ENCODE measurements at places on chromosomes 2 and 18.

GRCh38 chr2:110100480-110100879 lies 15.1 kb downstream of the MALL start:
- DNase-seq: no peak

DNA sequence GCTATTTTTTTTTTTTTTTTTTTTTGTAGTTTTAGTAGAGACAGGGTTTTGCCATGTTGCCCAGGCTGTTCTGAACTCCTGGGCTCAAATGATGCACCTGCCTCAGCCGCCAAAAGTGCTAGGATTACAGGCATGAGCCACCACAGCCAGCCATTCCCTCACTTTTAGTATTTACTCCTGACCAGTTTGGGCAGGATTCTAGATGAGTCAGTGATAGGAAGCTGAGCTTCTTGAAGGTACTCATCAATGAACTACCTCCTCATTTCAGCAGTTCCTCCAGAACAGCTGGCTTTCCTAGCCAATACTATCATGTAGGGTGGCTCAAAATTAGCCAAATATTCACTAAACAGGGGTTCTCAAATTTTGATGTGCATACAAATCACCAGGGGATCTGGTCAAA lies 57.2 kb downstream of the CYBRD1 start:
- no peak for DNase-seq

GRCh38 chr2:2739231-2739795 lies 408.2 kb upstream of the MYT1L start:
- DNase-seq: no peak

GRCh38 chr2:115163572-115163971 lies 721.1 kb downstream of the DPP10 start:
- no peak for DNase-seq

GRCh38 chr2:102051692-102052277 lies 60.0 kb downstream of the IL1R2 start:
- DNase-seq: no peak

- no peak for DNase-seq
Measured at GRCh38 chr2:118774458-118775133, 72.9 kb downstream of the EN1 start.

- DNase-seq: no peak
Measured at GRCh38 chr2:45699032-45699658, 47.7 kb downstream of the PRKCE start.

GRCh38 chr2:70826696-70827350 lies 6.4 kb upstream of the CLEC4F start:
- DNase-seq: no peak

DNA sequence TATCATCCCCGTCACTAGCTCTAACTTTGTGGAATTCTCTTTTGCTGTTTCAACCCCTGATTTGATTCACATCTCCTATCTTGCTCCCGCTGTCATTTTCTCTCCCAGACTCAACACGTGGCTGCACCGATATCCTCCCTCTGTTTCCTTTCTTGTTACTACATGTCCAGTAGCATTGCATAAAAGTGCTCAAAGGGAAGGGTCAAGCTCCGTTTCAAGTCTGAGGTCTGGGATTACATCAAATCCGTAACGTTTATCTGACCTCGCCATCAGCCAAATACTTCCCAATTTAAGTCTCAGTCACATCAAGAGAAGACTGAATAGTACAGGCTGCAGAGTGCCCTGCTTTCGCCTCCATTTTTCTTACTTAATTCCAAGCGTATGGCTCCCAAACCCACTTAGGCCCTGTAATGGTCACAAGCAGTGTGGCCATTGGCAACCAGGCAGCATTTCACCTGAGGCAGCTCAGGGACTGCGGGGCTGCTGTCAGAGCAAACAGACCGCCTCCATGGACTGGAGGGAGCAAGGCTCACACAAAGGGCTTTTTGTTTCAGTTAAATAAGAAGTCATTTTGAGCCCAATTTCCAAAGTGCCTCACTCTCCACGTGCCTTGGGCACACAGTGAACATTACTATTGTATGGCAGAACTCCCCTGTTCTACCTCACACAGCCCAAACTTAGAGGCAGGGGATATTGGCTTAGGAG lies 217.8 kb downstream of the BCL11A start:
- DNase-seq: no peak

DNA sequence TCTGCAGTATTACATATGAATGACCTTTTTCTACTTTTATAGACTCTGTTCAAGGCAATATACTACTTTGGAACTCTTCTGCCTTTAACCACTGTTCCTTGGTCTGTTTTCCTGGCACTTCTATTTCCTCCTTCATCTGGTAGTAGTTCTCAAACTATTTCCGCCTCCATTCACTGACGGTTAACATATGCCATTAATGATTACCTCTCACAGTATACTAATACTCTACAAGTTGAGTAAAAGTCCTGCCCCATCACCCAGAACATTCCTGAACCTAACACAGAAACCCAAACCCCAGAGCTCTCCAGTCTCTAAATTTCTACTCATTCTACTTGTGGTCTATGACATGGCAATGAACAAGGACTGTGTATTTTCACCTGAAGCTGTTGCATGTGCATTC lies 4.5 kb downstream of the GFPT1 start:
- no peak for DNase-seq

GRCh38 chr2:126777620-126777978 lies 121.1 kb upstream of the TEX51 start:
- no peak for DNase-seq

- no peak for DNase-seq
Measured at GRCh38 chr2:120880381-120880780, 144.7 kb downstream of the GLI2 start.

DNA sequence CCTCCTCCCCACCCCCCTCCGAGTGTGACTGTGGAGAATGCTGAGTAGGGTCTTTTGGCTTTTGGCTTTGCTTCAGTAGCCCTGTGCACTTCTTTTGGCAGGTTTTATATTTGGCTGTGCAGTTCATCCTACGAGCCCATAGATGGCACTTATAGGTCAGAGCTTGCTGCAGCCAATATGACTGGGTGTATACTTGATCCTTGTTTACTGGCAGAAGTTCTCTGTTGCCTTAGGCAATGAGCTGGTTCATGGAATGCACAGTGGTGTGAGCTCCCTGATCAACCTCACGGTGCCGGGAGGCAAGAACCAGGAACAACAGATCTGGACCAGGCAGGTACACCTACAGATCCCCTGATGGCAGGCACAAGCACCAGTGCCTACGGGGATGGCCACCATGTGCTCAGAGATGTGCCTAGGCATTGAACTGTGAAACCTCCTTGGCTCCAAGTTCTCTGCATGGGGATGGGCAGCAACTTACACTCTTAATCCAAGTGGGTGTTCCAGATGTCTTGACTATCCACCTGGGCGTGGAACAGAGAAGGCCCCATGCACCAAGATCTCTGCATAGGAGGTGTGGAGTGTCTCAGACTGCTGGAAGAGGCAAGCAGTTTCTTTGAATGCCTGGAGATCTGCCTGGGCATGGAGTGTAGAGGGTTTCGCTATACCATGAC lies 190.4 kb downstream of the KIAA1328 start:
- no peak for DNase-seq

DNA sequence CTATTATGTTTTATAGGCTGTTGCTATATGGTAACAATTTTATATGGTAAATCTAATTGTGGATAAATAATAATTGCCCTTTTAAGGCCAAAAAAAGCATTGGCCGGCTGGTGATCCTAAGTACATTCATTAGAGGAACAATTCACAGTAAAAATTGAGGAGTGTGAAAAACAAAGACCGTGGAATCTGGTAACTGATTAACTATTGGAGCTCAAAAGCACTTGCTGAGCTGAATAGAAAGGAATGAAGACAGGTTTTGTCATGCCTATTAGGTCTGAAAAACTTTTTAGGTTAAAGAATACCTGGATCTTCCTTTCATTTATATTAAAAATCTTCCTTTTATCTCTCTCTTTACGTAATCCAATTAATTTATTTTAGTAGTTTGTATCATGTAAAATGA lies 18.5 kb upstream of the RBBP8 start:
- no peak for DNase-seq

- no peak for DNase-seq
Measured at GRCh38 chr2:130150181-130151144, 5.6 kb upstream of the CCDC74B start.

DNA sequence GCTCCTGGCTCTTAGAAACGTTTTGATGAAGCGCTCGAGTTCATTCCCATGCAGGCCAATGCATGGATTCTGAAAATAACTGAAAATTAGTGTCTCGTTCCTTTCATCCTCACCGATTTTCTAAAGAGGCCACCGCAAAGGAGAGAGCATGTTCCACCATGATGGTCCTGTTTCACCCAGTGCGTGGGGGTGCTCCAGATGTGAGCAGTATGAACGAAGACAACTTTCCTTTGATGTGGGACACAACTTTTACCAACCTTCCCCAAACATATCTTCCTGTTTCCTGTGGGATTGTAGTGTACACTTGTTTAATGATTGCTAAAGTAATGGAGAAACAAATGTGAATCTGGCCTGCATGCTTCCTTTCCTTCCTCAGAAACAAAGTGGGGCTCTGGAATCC lies 114.5 kb downstream of the PRPF40A start:
- DNase-seq: no peak

DNA sequence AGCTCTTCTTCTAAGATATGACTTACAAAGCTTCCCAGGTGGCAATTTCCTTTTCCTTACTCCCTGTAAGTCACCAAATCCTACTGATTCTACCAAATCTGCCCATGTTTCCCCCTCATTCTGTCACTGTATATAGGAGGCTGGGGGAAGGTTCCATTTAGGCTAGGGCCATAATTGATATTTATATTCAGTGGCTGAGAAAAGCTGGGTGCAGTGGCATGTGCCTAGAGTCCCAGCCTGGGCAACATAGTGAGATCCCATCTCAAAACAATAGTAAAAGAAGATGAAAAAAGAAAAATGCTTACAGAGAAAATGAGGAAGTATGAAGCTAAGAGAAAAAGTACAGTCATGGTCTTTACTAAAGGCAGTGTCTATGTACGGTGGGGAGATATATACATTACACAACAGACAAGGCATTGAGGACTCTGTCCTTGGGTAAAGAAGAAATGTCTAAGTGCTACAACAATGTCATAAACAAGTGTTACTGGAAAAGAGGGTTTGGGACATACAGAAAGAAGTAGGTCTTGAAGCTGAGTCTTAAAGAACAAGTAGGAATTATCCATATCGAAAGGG lies 4.8 kb downstream of the CWC22 start:
- no peak for DNase-seq

- DNase-seq: no peak
Measured at GRCh38 chr2:204370172-204370718, 175.0 kb upstream of the PARD3B start.

GRCh38 chr2:9820020-9820973 lies 23.0 kb upstream of the TAF1B start:
- no peak for DNase-seq

GRCh38 chr18:76161983-76162382 lies 333.1 kb downstream of the ZNF516 start:
- DNase-seq: no peak
